ENCODE measurements at places on chromosomes 2 and 18. TPM values are rescaled to one million over a fixed set of nuclear protein-coding genes. Genes with fewer than 3 reads are reported as not detected.

The ACMSD gene
- not detected for polyA plus RNA-seq

The UGT1A4 gene
- polyA plus RNA-seq: 0.69 TPM

The MC5R gene
- 0.20 TPM for polyA plus RNA-seq

The PLEKHB2 gene
- 8.7 TPM for polyA plus RNA-seq

The SFTPB gene
- 0.77 TPM for polyA plus RNA-seq

All from esophagus (tissue), 2 donors.